NCI-H774 (cell line): ENCODE measurements at places on chromosomes 11 and 22.

GRCh38 chr11:106828976-106829375 lies 189.3 kb downstream of the GUCY1A2 start:
- DNase-seq: no peak

GRCh38 chr11:121179306-121179705 lies 78.3 kb downstream of the TECTA start:
- no peak for DNase-seq

GRCh38 chr11:69926376-69927050 lies 107.3 kb upstream of the FGF3 start:
- no peak for DNase-seq

DNA sequence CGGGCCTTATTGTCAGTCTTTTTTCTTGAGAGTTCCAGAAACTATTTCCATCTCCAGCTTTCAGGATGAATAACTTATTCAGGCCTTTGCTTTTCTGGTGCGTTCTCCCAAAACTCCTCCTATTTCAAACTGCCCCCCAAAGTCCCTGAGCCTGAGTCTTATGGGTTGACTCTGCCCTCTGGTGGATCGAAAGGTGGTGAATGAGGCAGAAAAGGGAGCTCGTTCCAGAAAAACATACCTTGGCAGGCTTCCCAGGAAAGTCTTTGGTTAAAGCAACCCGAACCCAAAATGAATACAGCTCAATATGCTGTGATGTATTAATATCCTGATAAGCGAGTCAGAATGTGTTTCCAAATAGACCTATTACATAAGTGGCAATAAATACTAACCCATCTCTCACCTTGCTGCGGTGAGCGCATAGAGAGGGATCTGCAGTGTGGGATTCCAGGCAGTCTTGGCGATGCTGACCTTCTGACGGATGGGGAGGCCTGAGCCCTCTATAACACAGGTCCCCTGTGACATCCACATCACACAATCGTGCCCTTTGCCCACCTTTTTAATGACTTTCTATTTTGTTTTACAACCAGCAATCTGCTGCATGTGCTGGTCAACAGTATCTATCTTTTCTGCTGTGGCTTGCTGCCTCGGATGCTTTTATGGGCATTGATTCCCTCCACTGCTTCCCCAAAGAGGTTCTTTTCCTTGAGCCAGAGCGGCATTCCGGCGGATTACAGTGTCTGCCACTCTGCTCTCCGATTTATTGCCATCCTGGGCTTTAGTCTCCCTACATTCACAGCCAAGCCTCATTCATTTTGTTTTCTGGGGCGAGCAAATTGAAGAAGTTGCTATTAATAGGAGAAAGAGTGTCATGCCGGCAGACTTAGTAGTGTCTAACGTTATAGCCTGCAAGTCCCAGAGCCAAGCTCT lies 756.8 kb downstream of the NTM start:
- peak; percentile 45 for DNase-seq

DNA sequence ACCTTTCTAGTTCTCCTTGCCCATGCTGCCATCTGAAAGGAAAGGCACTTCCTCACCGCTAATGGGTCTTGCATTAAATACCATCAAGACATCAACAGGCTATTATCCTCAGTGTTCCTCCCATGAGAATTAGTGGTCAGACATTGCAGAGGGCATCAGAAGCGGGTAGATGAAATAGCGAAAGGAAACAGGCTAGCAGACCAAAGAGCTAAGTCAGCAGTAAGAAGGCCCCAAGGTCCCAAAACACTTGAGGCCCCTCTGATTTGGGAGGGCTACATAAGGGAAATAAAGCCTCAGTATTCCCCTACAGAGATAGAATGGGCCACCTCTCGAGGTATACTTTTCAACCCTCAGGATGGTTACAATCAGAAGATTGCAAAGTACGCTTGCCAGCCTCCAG lies 12.9 kb downstream of the KCNJ11 start:
- DNase-seq: no peak

DNA sequence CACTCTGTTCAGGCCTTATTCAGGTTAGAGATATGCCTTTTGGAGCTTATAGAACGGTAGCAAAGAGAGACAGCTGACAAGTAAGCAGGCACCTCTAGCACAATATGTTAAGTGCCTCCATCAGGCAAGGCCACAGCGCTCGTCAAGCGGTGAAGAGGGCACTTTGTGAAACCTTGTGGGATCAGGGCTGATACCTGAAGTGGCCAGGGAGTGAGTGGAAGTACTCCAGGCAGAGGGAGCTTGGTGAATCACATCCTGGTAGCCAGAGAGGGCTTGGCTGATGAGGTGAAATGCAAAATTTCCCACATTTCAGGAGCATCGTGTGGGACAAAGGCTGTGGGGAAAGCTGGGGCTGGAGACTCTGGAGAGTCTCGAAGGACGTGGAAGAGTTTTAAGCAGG lies 87.4 kb downstream of the PKNOX2 start:
- no peak for DNase-seq

DNA sequence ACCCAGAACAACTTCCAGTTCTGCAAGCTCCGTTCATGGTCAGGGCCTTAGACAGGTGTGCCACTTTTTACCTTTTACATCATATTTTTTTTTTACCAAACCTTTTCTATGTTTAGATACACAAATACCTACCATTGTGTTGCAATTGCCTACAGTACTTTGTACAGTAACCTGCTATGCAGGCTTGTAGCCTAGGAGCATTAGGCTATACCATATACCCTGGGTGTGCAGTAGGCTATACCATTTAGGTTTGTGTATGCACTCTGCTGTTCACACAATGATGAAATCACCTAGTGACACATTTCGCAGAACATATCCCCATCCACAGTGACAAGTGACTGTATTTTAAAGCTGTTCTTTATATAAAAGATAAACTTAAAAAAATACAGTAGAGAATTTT lies 29.6 kb downstream of the APIP start:
- DNase-seq: no peak

- DNase-seq: peak; percentile 85
Observed at GRCh38 chr11:57335343-57336110, at the start of gene SSRP1. Gene SSRP1, minus strand, starts transcription at chr11:57335892. Its CDS starts 771 bp downstream, at chr11:57335121.

- no peak for DNase-seq
Observed at GRCh38 chr11:84407091-84407490, 1120.9 kb upstream of the CCDC90B start.

- DNase-seq: no peak
Observed at GRCh38 chr11:31823644-31824331, 12.7 kb upstream of the PAX6 start.

GRCh38 chr11:110409174-110409573 lies 20.6 kb upstream of the FDX1 start:
- DNase-seq: no peak

DNA sequence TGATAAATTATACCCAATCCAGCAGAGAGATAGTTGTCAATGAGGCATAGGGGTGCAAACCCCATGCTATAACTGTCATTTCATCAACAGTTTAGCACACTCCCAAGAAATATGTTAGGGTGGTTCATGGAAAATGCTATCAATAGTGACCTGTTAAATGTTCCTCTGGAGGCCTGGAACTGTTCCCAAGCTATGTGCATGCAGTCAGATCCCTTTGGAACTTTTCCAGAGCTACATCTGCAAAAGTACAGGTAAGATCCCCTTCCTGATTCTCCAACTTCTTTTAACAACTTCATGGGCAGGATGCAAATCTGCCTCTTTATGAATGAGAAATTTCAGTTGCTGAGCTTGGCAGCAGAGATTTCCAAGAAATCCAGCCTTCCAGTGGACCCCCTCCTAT lies 27.2 kb downstream of the ABTB2 start:
- DNase-seq: no peak

DNA sequence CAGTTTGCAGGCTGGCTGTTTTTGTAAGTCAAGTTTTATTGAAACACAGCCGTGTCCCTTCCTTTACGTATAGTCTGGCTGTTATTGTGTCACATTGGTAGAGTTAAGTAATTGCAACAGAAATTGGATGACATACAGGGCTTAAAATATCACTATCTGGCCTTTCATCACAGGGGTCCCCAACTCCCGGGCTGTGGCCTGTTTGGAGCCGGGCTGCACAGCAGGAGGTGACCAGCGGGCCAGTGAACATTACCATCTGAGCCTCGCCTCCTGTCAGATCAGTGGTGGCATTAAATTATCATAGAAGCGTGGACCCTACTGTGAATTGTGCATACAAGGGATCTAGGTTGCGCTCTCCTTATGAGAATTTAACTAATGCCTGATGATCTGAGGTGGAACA lies 31.7 kb downstream of the EXT2 start:
- no peak for DNase-seq

GRCh38 chr11:70733327-70734325 lies 335.3 kb downstream of the CTTN start:
- DNase-seq: no peak
